ENCODE measurements at places on chromosomes 16 and 17. TPM values are rescaled to one million over a fixed set of nuclear protein-coding genes. Genes with fewer than 3 reads are reported as not detected.

CHCT1 gene
- not detected for total RNA-seq

DNA sequence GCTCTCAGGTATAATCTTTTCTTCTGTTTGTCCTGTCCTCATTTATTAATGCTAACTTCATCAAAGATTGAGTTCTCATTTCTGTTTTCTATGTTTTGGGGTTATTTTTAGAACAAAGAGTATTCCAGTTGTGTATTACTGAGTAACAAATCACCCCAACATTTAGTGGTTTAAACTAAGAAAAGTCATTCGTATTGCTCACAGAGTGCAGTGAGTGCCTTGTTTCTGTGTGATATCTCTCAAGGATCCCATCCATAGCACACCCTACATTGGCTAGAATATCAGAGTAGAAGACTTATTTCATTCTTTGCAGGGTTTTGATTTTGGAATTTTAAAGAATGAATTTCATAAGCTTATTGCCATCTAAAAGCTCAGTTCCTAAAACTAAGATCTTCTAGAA, 72.1 kb downstream of the VMP1 start:
- no peak for DNase-seq
- peaks cover 52% of the 10 kb centered on the region for H3K4me1 ChIP-seq
- H3K27ac ChIP-seq = peak overlapping the region; percentile 62
- H3K36me3 ChIP-seq = peaks cover 70% of the 10 kb centered on the region

KRTAP3-2 gene
- total RNA-seq = not detected

MT1E gene
- total RNA-seq = 12.3 TPM

DNA sequence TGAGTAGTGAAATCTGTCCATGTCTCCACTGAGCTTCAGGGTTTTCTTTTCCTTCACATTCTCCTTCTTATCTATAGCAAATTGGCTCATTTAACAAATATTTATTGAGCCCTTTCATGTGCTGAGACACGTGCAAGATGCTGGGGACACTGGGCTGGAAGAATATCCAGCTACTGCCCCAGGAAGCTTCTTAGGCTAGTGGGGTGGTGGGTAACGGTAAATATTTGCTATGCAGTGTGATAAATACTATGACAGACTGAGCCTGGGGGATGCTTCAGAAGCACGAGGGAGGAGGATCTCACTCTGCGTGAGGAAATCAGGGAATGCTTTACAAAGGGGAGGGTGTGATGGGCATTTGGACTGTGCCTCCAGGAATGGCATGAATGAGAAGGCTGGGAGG, 524.1 kb downstream of the GRIN2A start:
- no peaks in the 10 kb centered on the region for H3K27me3 ChIP-seq
- H3K36me3 ChIP-seq = no peaks in the 10 kb centered on the region
- DNase-seq = no peak
- no peak overlapping the region for H3K27ac ChIP-seq
- no peak overlapping the region for H3K4me3 ChIP-seq

GRCh38 chr17:49969134-49969759, at the start of gene DLX4:
Gene DLX4, plus strand, starts transcription at chr17:49969190. Its CDS starts 279 bp downstream, at chr17:49969469.
- peak within 1 kb of the TSS; percentile 81 for H3K4me3 ChIP-seq
- peaks cover 92% of the 10 kb centered on the region for H3K27me3 ChIP-seq
- peaks cover 35% of the 10 kb centered on the region for H3K4me1 ChIP-seq
- no peaks in the 10 kb centered on the region for H3K36me3 ChIP-seq

KCNG4 gene
- total RNA-seq = not detected

DNA sequence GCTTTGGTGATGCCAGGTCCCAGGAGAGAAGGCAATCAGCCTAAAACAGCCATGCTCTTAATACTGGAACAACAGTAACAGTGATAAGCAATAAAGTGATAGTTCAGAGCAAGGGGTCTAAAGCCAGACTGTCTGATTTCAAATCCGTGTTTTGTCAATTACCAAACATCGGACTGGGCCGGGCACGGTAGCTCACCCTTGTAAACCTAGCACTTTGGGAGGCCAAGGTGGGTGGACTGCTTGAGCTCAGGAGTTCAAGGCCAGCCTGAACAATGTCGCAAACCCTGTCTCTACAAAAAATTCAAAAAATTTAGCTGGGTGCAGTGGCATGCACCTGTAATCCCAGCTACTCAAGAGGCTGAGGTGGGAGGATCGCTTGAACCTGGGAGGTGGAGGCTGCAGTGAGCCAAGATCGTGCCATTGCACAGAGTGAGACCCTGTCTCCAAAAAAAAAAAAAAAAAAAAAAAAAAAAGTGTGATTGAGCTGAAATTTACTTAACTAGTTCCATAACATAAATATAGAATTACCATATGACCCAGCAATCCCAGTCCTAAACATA, 5.1 kb downstream of the COPRS start:
- no peak overlapping the region for H3K27ac ChIP-seq
- no peak for DNase-seq
- no peak overlapping the region for H3K4me3 ChIP-seq
- peaks cover 12% of the 10 kb centered on the region for H3K36me3 ChIP-seq
- peaks cover 13% of the 10 kb centered on the region for H3K4me1 ChIP-seq

- H3K27ac ChIP-seq = no peak overlapping the region
- DNase-seq = no peak
- no peaks in the 10 kb centered on the region for H3K4me1 ChIP-seq
- H3K27me3 ChIP-seq = peaks cover 17% of the 10 kb centered on the region
- no peak overlapping the region for H3K4me3 ChIP-seq
These were observed 30.6 kb downstream of the METRNL start for GRCh38 chr17:83109793-83110645.

MYH13 gene
- not detected for total RNA-seq

GRCh38 chr17:2749058-2749783, at the start of gene CCDC92B:
Gene CCDC92B, minus strand, starts transcription at chr17:2749652. Its CDS starts 14,507 bp downstream, at chr17:2735145.
- no peak within 1 kb of the TSS for H3K4me3 ChIP-seq
- peaks cover 35% of the 10 kb centered on the region for H3K27me3 ChIP-seq
- H3K27ac ChIP-seq = no peak within 1 kb of the TSS
- H3K36me3 ChIP-seq = no peaks in the 10 kb centered on the region
- H3K4me1 ChIP-seq = peaks cover 2% of the 10 kb centered on the region

DNA sequence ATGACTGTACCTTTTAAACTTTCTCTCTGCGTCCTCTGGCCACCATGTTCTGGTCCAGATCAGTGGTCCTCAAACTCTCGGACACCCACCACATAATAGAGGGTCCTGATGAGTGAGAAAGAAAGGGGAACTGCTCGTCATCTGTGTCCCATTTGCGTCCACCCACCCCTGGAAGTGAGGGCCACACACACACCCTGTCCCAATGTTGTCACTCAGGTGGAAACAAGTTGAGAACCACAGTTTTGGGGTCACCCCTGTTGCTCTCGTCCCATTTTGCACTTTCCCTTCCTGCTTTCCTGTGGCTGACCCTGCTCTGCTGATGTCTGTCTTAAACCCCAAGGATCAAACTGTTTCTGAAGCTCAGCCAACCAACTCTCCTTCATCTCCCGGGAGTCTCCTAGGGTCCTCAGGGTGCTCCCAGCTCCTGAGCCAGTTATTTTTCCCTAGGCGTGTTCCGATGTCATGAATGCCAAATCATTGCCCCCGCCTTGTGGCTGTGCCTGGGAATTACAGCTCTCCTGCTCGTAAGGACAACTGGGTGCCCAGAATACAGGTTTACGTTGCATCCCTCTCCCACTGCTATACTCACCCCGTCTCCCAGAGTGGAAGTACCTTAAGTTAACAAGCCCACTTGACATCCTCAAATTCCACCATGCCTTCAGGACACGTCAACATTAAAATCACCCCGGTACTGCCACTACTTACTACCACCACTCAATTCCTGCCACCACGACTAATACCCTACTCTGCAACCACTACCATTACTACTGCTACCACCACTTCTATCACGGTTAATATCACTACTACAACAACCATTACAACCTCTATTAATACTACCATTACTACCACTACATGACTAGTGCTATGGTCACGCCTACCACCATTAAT, 26.0 kb upstream of the HNF1B start:
- peak; percentile 45 for DNase-seq
- H3K27ac ChIP-seq = peak overlapping the region; percentile 6
- no peak overlapping the region for H3K4me3 ChIP-seq
- no peaks in the 10 kb centered on the region for H3K36me3 ChIP-seq
- peaks cover 50% of the 10 kb centered on the region for H3K4me1 ChIP-seq

KRT12 gene
- total RNA-seq = not detected

DNA sequence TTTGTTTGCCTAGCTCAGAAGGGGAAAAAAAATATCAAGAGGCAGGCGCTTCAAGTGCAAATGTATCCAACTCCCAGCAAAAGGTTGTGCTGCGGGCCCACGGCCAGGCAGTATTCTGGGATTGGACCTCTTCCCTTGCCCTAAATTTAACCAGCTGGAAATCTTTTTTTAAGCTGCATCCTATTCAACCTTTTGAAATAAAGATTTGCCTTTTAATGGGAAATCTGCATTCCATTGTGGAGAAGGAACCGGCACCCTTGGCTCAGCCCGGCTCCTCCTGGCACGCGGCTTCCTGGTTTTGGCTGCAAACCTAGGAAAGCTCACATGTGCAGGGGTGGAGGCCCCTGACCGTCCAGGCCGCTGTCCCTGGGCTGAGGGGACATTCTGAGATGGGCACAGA, 38.8 kb upstream of the ENPP7 start:
- H3K27ac ChIP-seq = no peak overlapping the region
- H3K36me3 ChIP-seq = no peaks in the 10 kb centered on the region
- no peak for DNase-seq
- H3K4me1 ChIP-seq = no peaks in the 10 kb centered on the region
- H3K4me3 ChIP-seq = no peak overlapping the region
- peaks cover 5% of the 10 kb centered on the region for H3K27me3 ChIP-seq

DNA sequence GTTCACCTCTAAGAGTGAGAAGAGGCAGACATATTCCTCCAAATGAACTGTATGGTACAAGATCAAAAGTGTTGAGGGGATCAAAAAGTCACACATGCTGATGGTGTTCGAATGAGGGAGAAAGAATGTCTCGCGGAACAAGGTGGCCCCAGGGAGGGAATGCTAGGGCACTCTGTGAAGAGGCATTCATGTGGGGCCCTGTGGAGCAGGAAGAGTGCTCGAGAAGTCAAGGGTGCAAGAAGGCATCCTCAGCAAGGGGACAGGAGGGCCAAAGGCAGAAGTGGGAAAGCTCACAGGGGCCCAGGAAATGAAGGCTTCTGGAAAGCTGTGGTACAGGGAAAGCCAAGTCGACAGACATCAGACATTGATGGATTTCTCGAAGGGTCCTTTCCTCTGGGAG, 6.1 kb upstream of the MYH3 start:
- DNase-seq = no peak
- no peaks in the 10 kb centered on the region for H3K36me3 ChIP-seq
- H3K27me3 ChIP-seq = no peaks in the 10 kb centered on the region
- no peak overlapping the region for H3K27ac ChIP-seq
- H3K4me3 ChIP-seq = no peak overlapping the region
- no peaks in the 10 kb centered on the region for H3K4me1 ChIP-seq

DNA sequence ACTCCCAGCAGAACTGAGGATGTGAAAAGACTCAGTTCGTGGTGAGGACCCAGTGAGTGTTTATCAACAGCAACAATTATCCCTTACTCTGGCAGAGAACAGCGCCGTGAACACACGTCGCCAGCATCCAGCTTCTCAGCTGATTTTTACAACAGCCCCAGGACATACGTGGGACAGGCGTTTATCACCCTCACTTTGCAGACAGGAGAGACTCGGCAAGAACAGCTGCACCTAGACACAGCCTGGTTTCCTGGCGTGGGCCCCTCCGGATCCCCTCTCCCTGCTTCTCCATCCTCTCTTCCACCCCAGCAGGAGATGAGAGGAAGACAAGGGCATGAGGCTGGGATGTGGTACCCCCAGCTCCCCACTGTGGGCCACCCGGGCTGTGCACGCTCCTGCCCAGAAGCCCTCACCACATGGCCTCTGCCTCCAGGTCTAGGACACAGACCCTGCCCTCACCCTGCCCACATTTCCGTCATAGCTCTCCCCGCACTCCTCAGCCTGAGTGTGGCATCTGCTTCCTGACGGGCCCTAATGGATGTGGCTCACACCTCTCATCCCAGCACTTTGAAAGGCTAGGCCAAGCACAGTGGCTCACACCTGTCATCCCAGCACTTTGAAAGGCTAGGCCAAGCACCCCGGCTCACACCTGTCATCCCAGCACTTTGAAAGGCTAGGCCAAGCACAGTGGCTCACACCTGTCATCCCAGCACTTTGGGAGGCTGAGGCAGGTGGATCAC, 17.5 kb downstream of the ABR start:
- H3K27ac ChIP-seq = no peak overlapping the region
- H3K4me1 ChIP-seq = no peaks in the 10 kb centered on the region
- no peak overlapping the region for H3K4me3 ChIP-seq
- DNase-seq = no peak

- H3K4me3 ChIP-seq = no peak overlapping the region
- H3K27ac ChIP-seq = no peak overlapping the region
- H3K27me3 ChIP-seq = no peaks in the 10 kb centered on the region
These were observed 60.7 kb downstream of the GRIN2A start for GRCh38 chr16:10121491-10121890.

GRCh38 chr17:51481370-51481769, 221.0 kb downstream of the UTP18 start:
- H3K4me3 ChIP-seq = no peak overlapping the region
- H3K36me3 ChIP-seq = no peaks in the 10 kb centered on the region
- peaks cover 5% of the 10 kb centered on the region for H3K27me3 ChIP-seq
- no peak overlapping the region for H3K27ac ChIP-seq
- no peak for DNase-seq
- no peaks in the 10 kb centered on the region for H3K4me1 ChIP-seq

- peaks cover 14% of the 10 kb centered on the region for H3K4me1 ChIP-seq
- no peaks in the 10 kb centered on the region for H3K27me3 ChIP-seq
- H3K4me3 ChIP-seq = no peak overlapping the region
- no peak for DNase-seq
- no peak overlapping the region for H3K27ac ChIP-seq
- H3K36me3 ChIP-seq = no peaks in the 10 kb centered on the region
These were observed 20.5 kb upstream of the STAC2 start for GRCh38 chr17:39246274-39246673.

STAT5A gene
- 96.7 TPM for total RNA-seq

DNA sequence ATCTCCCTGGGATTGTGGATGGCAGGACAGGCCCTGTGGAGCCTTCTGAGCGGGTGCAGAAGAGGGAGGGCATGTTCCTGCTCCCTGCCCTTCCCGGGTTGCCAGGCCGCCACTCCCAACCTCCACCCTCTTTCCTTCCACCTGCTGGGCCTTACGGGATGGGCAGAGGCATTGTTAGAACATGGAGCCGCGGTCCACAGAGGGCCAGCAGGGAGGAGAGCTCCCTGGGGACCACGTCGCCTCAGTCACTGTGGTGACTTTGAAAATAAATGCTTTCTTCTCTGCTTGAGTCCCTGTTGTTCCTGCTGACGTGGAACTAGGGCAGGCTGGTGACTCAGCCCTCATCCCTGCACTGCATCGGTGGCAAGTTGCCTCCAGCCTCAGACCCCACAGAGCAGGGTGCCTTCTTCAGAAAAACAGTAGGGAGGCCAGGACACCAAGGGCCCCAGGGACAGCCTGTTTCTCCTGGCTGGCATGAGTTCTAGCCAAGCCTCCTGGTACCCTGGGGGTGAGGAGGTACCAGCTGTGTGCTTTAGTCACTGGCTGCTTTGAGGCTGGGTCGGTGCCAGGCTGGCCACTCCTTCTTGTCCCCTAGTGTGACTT, 224.9 kb downstream of the SEC14L1 start:
- H3K36me3 ChIP-seq = no peaks in the 10 kb centered on the region
- H3K27me3 ChIP-seq = peaks cover 20% of the 10 kb centered on the region
- no peak for DNase-seq
- no peak overlapping the region for H3K27ac ChIP-seq

NPIPA8 gene
- total RNA-seq = not detected

GRCh38 chr16:72997141-72997542, 50.8 kb downstream of the ZFHX3 start:
- no peaks in the 10 kb centered on the region for H3K36me3 ChIP-seq
- H3K27ac ChIP-seq = no peak overlapping the region
- H3K27me3 ChIP-seq = no peaks in the 10 kb centered on the region
- no peak for DNase-seq
- H3K4me3 ChIP-seq = no peak overlapping the region
